ENCODE measurements at places on chromosomes 7 and 10.

DNA sequence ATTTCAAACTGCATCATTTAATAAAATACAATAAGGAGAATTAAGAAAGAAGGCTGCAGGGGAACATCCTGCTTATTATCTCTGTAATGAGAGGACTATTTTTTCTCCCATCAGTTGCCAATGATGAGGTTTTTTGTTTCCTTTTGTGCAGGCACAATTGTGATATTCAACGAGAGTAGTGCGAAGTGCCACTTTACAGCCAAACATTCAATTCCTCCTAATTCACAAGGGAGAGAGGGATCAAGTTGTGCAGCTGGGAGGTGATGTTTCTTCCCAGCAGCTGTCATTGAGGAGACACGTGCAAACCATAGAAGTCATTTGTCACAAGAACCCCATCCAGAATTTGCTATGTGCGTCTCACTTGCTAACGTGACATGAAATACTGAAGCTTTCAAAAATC, 81.6 kb upstream of the ICA1 start:
- no peak for DNase-seq

- no peak for DNase-seq
Measured at GRCh38 chr10:3919709-3920308, 134.8 kb upstream of the KLF6 start.

DNA sequence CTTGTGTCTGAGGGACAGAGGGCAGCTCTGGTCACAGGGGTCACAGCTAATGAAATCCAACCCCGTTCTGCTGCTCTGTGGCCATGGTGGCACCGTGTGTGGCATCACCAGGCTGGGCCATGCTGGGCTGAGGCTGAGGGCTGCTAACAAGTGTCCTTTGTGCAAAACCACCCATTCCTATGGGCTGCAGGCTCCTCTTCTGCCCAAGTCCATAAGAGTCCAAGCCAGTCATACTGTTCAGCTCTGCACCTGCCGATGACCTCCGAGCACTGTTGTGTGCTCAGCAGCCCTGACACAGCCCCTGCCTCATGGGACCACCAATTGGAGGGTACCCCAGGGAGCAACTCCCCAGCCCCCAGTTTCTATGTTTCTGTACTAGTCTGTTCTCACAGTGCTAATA, 133.1 kb downstream of the WDR11 start:
- no peak for DNase-seq

- DNase-seq, result no peak
Measured at GRCh38 chr7:83984076-83984475, 210.5 kb downstream of the SEMA3A start.

DNA sequence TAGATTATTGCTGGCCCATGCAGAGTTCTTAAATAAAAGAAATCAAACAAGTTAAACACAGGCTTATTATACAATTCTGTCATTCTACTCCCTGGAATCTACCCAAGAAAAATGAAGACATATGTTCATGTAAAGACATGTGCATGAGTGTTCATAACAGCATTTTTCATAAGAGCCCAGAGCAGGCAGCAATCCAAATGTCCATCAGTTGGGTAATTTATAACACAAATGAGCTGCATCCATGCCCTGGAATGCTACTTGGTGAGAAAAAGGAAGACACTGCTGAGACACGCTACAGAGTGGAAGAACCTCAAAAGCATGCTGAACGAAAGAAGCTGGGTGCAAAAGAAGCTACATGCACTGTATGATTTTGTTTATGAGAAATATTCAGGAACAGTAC, 342.6 kb downstream of the TCERG1L start:
- no peak for DNase-seq

DNA sequence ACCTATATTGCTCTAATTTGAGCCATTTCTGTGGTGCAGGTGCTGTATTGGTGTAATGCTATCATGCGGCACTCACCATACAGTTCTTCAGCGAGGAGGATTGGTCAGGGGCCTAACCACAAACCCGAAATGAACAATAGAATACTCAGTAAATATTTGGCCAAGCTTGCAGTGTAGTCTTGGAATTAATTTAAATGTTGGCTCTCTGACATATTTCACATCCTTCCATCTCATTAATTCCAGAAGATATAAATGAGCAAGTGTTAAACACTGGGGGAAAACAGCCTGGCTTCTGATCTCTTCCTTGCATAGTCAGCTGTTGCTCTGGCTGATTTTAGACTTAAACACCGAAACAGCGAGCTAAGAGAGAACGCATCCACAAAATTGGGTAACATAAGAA, 663.1 kb upstream of the GHITM start:
- no peak for DNase-seq

DNA sequence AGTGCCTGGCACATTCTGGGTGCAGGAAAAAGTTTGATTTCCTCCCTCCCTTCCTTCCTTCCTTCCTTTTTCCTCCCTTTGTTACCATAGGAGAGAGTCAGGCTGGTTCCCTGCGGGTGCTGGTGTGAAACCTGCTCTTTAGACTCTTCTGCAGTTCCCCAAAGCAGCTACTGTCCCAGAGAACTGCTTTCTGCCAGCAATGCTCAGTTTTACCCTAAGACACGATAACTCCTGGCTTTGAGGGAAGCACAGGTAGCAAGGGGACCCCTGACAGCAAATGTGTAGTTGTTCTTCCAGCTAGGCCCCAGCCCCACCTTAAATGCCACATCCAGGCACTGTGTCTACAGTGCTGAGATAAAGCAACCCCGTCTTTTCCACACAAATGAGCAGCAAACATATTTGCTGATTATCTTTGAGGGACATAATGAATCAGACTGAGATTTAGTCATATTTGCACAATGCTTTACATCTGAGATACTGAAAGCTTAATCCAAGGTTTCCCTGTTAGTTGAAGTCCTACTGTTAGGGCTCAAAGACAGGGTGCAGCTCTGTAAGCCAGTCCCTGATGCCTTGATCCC, 55.5 kb downstream of the MET start:
- no peak for DNase-seq

- peak; percentile 78 for DNase-seq
Measured at GRCh38 chr7:27453702-27454405, 208.8 kb downstream of the HIBADH start.

All from foreskin fibroblast (primary cell).